ENCODE measurements at places on chromosomes 3 and 15. TPM values are rescaled to one million over a fixed set of nuclear protein-coding genes. Genes with fewer than 3 reads are reported as not detected.

LOXL1 gene
- total RNA-seq = 4.4 TPM

CCDC191 gene
- 2.1 TPM for total RNA-seq

AMIGO3 gene
- total RNA-seq = 0.14 TPM

ARHGAP31 gene
- 75.4 TPM for total RNA-seq

GPR87 gene
- not detected for total RNA-seq

CAMK1 gene
- 43.8 TPM for total RNA-seq

CKMT1B gene
- not detected for total RNA-seq

DTX3L gene
- total RNA-seq = 29.9 TPM

PRTG gene
- 4.4 TPM for total RNA-seq

TIMP4 gene
- not detected for total RNA-seq
